NCI-H345 (cell line): ENCODE measurements at places on chromosomes 16 and 17.

DNA sequence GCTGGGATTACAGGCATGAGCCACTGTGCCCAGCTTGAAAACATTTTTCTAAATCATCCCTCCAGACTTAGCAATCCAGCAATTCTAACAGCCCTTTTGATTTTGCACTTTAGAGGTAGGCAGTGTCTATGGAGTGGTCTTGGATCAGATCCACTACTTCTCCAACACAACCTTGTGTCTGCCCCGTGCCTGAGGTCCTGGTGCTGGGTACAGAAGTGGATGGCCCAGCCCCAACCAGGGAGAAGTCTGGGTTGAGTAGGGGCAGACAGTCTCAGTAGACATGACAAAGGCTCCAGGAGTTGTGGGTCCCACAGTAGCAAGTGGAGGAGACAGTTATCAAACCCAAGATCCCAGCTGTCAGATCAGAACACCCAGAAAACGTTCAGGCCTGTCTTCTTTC is 71.9 kb upstream of the CACNG5 start:
- no peak for DNase-seq

- no peak for DNase-seq
Observed at GRCh38 chr16:90057738-90058173, 19.4 kb downstream of the PRDM7 start.

- no peak for DNase-seq
Observed at GRCh38 chr17:63082952-63083351, 116.9 kb downstream of the TANC2 start.

GRCh38 chr17:32523017-32523680 is 36.4 kb downstream of the CDK5R1 start:
- peak; percentile 11 for DNase-seq

GRCh38 chr16:60686824-60687223 is 1349.4 kb downstream of the CDH8 start:
- DNase-seq = no peak

DNA sequence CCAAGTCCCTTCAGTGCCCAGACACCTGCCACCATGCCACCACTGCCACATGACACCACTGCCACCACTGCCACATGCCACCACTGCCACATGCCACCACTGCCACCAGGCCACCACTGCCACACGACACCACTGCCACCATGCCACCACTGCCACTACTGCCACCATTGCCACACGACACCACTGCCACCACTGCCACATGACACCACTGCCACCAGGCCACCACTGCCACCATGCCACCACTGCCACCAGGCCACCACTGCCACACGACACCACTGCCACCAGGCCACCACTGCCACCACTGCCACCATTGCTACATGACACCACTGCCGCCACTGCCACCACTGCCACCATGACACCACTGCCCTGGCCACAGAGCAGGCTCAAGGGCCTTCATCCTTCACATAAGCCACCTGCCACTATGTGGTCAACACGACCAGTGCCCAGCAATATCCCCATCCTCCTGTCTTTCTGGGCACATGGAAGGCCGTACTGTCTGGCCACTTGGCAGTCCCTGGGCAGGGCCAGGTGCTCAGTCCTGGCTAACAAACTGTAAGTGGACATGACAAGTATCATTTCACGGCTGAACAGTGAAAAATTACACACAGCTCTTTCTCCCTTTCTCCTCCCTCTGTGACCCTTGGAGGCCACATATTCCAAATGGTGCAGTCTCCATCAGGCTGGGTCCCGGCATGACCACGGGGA is 33.1 kb downstream of the ABR start:
- DNase-seq = no peak

- no peak for DNase-seq
Observed at GRCh38 chr17:57920916-57921703, 34.1 kb downstream of the CUEDC1 start.
